Cardiac fibroblast (primary cell): ENCODE measurements at places on chromosomes 11 and 22.

DNA sequence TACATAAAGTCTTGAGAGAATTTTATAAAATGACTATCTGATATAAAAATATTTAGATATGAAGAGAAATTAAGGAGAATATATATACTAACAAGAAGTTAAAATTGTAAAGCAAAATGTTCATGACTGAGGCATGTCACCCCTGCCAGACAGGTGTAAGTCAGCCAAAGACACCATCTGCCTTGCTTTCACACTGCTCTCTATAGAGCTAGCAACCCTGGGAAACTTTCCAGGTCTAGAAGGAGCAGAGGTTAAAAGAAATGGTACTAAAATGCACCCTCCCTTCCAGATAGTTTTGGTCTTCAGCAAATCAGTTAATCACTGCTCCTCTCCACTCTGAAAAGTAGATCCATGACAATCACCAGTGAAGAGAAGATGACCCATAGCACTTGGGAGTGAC lies 16.5 kb downstream of the PPP2R1B start:
- no peak for DNase-seq

DNA sequence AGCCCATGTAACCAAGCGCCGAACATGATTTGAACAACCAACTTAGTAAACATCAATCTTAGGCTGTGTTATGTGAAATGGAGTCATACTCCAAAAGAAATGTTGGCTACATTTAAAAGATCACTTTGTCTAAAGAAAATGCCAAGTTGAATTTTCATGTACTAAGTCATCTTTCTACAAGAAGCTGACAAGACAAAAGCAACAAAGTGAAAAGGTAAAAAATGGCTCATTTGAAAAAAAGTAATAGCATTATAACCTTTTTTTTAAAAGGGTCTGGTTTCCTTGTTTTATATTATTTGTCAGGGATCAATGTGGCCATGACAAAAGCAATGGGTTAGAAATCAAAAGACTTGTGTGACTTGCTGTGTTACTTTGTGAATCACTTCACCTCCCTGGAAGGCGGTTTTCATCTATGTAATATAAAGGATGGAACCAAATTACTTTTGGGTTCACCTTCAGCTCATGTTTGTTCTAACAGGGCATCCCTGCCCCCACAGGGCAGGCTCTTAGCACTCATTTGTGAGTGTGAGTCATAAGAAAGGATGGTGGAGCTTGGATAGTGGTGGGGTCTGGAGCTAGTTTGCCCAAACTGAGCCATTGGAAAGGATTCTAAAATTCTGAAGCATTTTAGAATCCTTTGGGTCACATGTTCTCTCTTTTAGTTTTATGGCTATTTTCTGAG lies 131.9 kb upstream of the MTMR2 start:
- DNase-seq: peak; percentile 68

DNA sequence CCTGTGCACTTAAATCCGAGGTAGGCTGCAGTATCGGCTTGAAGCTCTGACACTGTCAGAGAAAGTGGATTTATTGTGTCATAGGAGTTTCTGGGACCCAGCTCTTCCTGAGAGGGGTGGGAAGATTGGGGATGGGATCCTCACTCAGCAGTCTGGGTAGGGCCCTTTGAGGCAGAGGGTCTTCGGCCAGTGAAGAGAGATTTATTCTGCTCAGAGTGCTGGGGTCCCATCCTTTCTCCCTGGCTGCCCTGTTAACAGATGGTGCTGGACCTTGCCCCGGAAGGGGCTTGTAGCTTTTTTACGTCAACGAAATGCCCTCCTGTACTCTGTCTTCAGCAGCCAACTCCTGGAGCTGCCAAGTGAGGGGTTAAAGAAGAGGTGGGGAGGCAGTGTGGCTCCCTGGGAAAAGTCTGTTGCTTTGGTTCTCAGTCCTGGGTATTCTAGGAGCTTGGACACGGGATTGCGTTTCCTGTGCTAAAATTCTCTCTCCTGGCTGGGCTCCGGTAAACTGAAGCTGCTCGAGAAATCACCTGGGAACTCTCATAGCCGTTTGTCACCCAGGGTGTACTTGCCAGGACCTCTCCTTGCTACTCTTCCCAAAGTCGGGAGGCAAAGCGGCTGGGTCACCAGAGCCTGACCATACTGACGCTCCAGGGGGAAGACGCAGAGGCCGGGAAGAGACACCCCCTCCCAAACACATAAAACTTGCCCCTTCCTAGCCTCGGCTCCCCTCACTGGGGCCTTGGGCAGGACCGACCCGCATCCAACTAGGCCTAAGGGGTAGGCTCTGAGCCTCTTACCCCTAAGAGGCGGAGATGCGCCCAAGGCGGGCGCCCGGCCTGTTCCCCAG lies 806 bp upstream of the SMDT1 start:
- DNase-seq: peak; percentile 30

DNA sequence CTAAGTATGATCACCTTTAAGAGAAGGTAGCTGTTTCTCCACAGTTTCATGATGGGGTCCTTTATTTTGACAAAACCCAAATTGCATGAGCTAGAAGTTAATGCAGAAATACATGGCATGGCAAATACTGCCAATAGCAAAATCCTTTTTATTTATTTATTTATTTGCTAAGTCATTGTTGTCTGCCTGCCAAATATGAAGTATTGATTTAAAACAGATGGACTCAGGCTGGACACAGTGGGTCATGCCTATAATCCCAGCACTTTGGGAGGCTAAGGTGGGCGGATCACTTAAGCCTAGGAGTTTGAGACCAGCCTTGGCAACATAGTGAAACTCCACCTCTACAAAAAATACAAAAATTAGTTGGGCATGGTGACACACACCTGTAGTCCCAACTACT lies 52.4 kb downstream of the LARGE2 start:
- DNase-seq: no peak

DNA sequence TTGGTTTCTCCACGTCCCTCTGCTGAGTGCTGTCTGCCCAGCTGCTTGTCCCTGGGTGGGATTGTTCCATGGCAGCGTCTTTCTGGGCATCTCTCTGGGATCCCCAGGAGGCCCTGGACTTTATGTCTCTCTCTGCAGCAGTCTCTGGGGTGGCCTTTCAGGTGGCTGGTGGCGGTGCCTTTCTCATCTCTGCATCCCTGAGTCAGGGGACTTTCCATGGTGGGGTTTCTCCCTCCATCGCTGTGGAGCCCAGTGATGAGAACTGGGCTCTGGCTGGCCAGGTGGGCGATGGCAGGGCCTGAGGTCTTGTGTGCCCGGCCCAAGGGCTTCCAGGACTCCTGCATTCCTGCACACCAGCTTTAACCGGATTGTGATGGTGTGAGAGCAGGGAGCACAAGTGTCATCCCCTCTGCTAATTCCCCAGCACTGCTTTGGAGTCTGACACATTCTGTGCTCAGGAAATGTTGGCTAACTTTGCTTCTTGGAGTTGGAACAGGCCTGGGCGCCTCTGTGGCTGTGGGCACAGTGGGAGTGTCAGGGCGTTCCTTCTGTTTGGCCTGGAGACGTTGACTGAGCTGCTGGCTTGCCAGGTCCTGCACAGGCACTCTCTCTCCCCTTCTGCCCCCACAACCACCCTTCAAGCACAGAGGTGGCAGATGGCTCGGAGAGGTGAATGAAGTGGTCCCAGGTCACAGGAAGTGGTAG lies 27.9 kb downstream of the FAM83F start:
- DNase-seq: no peak

DNA sequence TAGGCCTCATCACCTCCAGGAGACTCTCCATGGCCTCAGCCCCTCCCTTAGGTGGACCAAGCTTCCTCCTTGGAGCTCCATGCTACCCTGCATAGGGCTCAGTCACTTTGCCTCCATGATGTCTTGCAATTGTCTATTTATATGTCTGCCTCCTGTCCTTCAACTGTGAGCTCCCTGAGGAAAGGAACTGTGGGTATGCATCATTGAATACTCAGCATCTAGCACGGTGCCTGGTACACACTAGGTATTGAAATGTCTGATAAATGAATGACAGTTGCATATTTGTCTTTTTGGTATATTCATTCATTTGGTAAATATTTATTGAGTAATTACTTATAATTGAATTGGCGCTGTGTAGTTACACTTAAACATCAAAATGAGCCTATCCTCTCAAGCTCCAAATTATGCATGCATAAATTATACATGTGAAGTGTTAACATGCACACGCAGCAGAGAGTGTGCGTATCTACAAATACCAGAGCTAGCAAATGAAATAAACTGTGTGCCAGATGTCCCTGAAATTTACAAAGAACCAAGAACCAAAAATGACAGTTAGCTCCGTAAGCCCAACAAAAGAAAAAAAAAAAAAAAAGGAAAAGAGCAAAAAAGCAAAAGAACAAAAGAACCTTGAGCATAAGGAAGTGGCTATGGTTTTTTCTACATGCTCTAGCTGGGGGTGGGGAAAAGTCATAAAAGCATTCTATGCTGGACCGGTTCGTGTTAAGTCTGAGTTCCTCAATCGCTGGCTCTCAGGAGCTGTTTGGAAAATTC lies 25.2 kb downstream of the GRAP2 start:
- no peak for DNase-seq

DNA sequence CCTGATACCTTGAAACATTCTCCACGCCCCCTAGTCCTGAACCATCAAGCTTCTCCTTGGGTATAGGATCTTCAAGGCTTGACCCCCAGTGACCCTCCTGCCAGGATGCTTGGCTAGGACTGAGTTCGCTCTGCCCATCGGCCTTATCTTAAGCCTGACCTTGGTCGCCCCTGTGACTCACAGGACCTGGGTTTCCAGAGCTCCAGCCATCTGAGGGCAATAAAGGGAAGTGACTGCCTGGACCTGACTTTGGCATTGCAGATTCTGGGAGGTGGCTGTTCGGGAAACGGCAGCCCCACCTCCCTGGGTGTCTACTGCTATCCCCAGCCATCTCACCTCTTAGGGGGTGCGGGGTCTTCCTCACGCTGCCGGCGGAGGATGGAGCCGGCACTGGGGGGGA lies 15.4 kb downstream of the CARD10 start:
- no peak for DNase-seq

- DNase-seq: no peak
Measured at GRCh38 chr22:48714231-48714630, 1113.4 kb downstream of the BRD1 start.

DNA sequence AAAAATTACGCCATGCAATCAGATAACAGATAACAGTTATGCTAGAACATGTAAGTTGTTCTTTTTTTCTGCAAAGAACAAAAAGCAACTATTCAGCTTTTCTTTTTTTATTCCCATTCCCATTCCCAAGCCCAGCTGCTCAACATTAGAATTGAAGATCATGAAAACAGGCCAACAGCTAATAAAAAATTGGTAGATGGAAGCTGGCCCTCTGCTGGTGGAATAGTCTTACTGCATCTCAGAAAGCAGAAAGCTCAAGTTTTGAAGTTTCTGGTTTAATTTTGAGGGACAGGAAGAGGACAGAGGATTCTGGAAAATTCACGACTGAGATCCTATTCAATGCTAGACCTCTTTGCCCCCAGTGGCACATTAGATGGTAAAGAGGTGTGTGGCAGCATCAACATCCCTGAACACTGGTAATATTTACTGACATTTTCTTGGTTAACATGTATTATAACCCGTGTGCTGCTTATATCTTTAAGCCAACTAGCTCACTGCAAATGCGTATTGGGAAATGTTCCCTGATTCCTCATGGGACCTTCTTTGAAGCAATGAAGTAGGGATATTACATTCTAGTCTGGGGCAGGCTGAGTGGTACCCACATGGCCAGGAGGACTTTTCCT lies 591.2 kb downstream of the OPCML start:
- peak; percentile 55 for DNase-seq

DNA sequence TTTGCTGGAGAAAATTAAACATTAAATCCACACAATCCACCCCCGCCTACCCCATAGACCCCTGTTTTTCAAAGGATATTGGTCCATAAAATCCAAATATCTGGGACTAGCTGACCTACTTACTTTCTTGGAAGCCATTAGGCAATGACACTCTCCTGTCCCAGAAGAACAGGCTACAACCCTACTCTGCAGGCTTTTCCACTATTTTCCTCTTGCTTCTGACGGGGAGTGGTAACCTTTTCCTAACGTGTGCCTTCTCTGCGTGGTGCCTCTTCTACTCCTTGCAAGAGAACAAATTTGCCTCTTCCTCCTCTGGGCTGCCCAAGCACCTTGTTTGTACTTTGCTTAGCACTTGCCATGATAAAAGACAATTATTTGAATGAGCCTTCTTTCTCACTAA lies 51.6 kb downstream of the UBASH3B start:
- DNase-seq: no peak

- DNase-seq: no peak
Measured at GRCh38 chr11:64799623-64800302, 3.3 kb downstream of the MAP4K2 start.

DNA sequence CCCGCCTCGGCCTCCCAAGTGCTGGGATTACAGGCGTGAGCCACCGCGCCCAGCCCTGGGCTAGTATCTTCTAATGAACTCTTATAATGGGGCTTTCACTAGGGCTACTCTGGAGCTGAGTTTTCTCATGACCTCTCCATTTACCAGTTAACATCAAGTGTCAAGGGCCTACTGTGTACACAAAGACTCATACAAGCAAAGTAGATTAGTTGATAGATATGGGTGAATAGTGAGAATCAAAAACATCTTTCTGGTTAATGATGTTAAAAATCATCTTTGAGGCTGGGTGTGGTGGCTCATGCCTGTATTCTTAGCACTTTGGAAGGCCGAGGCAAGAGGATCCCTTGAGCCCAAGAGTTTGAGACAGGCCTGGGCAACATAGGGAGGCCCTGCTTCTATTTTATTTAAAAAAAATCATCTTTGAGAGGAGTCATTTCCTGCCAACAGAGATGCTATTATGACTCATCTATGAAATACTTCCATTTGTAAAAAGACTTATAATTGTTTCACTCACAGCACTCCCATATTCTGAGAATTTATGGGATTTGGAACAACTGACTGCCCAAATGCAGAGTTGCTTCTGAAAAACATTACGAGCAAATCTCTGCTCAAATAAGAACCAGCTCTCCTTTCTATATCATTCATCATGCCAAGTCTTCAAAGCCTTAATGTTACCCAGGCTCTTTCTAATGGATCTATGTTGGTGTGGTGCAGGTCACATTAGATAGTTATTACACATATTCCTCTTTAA lies 57.0 kb downstream of the GDPD4 start:
- DNase-seq: peak; percentile 85

DNA sequence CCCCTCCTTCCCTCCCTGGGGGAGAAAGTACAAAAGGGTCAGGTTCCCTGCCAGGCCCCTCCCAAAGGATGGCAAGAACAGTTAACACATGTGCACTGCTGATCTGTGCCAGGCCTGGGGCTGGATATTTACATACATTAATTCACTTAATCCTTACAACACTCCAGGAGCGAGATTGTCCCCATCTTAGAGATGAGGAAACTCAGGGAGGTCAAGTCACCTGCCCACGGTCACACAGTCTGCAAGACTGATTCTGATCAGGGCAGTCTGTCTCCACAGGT lies 36.5 kb downstream of the NECTIN1 start:
- DNase-seq: no peak

DNA sequence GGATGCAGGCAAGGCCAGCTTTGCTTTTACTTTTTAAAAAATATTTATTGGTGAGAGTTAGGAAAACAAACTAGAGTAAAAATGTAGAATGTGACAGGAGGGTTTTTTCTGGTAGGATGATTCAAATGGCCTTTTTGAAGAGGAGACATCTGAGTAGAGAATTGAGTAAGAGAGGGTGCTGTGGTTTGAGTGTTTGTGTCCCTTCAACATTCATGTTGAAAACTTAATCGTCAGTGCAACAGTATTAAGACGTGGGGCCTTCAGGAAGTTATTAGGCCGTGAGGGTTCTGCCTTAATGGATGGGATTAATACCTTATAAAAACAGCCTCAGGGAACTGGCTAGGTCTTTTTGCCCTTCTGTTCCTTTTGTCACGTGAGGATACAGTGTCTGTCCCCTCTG lies 288.8 kb upstream of the C11orf87 start:
- no peak for DNase-seq

- DNase-seq: no peak
Measured at GRCh38 chr22:49208004-49208402, 619.7 kb downstream of the BRD1 start.
